Globus pallidus (tissue), 1 donor: ENCODE measurements at places on chromosomes 3 and 15.

- DNase-seq: no peak
These were observed 7.0 kb downstream of the GABRA5 start for GRCh38 chr15:26873846-26874245.

DNA sequence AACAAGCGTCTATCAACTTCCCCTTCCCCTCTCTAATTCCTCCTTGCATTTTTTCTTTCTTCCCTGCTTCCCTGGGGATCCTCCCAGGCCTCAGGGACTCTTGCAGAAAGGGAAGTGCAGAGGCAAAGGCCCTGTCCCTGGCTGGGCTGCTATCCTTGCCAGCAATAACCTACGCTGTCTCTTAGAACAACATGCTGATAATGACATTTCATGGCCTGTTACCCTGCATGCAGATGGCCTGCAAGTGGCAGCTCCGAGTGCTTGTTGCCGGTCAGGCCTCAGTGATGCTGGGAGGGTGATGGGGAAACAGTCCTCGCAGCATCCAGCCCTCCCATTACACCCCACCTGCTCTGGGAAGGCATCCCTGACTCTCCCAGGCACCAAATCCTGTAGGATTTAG, 167.6 kb downstream of the RAB11A start:
- no peak for DNase-seq

DNA sequence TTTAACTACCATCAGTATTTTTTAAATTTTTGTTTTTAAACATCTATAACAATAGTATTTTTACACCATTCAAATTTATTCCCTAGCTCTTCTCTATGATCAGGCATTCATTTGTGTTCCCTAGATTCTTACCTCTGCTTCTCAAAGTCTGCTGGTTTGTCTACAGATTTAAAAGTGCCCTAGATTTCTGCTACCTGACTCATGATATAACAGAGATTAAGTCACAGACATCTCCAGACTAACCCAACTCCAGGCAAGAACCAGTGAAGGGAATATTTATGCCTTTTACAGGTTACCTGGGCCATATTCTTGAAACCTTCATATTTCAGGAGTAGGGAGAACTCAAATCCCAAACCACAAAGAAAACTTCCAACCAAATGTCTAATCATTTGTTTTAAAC, 38.8 kb downstream of the ADAM10 start:
- no peak for DNase-seq

GRCh38 chr15:37880009-37880834, 54.2 kb upstream of the TMCO5A start:
- DNase-seq: peak; percentile 21

DNA sequence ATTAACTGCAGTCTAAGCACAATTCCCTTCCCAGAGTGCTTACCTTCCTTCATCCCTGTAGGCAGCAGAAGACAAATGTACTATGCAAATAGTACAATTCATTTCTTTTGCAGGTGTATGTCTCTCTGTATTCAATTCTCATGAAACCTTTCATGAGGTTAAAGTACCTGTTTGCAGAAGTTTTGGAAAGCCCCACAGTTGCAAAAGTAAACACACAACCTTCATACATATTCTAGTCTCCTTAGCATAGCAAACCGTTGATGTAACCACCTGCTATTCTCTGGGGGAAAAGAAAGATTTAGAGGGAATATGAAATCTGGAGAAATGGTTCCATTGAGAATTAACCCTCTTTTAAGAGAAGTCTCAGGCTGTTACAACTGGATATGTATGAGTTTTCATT, 200.3 kb upstream of the SUCLG2 start:
- no peak for DNase-seq

DNA sequence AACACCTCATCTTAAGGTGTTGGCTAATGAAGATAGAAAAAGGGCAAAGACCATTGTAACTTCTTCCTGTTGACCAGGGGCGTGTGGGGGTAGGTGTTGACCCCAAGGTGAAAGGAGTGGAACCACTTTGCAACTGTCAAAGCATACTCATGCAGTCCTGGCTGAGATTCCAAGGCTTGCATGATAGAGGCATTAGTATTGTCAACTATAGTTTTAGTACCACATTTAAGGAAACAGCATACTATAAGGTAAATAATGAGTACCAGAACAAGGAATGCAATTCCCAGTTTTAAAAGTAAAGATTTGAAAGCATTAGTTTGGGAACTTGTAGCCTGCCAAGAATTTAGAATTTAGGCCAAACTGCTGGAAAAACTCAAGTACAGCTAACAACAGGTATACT, 27.8 kb upstream of the ADGRG7 start:
- no peak for DNase-seq

- no peak for DNase-seq
These were observed 230.0 kb upstream of the LYSMD4 start for GRCh38 chr15:99963096-99963825.

- DNase-seq: peak; percentile 61
These were observed 92.4 kb downstream of the OXNAD1 start for GRCh38 chr3:16357186-16358121.

DNA sequence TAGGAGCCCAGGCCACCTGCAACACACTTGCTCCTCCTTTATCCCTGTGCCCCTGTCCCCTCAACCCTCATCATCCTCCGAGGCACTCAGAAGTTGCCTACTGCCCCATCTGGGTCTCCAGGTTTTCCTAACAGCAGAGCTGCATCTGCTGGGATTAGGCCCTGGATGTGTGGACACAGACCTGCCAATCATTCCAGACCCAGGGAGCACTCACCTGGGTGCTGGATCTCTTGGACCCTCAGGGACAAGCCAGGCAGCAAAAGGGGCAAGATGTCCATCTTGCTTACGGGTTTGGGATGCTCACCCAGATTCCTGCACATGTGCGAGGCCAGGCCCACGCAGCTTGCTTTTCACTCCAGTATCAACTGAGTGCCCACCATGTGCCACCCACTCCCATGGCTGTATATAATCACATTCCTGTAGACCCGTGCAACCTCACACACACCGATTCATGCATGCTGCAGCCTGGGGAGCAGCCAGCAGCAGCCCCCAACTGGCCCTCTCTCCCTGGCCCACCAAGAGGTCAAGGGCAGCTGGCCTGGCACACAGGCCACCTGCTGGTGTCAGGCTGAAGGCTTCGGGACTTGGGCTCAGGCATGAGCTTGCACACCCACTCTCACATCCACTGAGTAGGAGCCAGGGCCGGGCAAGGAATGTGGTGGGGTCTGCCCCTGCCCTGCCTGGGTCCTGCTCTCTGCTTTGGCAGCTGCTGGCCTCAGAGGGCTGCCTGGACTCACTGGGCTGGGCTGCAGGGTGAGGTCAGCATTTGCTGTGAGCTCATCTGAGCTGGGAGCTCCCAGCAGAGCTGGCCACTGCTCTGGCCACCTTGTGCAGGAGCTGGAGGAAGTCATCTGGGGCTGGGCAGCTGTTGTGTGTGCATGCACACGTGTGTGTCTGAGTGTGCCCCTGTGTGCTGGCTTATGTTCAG, 14.9 kb downstream of the PRKCD start:
- no peak for DNase-seq

- DNase-seq: no peak
These were observed 276.7 kb downstream of the ROBO1 start for GRCh38 chr3:79491029-79491641.

DNA sequence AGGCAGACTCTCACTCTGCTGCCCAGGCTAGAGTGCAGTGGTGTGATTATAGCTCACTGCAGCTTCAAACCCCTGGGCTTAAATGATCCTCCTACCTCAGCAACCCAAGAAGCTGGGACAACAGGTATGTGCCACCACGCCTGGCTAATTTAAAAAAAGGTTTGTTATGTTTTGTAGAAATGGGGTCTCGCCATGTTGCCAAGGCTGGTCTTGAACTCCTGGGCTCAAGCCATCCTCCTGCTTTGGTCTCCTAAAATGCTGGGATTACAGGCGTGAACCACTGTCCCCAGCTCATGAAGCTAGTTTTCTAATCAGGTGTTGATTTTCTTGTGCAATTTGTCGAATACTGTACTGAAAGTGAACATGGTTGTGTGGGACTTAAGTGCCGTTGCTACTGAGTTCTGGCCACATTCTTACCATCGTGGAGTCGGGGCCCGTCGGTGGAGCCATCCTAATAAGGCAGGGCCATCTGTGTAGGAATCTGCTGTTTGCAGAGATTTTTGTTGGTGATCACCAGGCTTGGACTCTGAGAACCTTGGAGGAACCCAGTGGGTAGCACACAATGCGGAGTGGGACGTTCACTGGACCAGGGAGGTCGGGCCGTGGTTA, 193.2 kb downstream of the GOLGA6L6 start:
- no peak for DNase-seq

GRCh38 chr3:172354931-172355499, 93.2 kb downstream of the GHSR start:
- DNase-seq: no peak

- no peak for DNase-seq
These were observed 24.3 kb downstream of the TBC1D21 start for GRCh38 chr15:73897441-73898261.

GRCh38 chr15:35495080-35495479, 50.9 kb downstream of the DPH6 start:
- no peak for DNase-seq

DNA sequence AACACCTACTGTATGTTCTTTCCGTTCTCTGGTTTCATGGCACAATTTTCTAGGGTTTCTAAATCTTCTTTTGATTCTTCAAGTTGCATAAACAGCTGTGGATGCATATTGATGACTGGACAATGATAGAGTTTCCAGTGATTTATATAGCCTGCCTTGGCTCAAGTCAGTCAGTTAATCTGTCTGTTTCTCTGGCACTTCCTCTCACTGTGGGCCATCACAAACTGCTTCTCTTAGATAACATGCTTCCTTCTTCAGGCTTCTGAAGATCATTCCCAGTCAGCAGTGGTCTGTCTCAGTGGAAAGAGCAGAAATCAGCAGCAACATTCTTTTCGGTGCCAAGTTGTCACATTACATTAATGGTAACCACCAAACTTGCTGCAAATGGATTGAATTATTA, 207.2 kb downstream of the RYR3 start:
- DNase-seq: no peak

- DNase-seq: no peak
These were observed 169.5 kb upstream of the SMAD3 start for GRCh38 chr15:66895794-66896453.

- no peak for DNase-seq
These were observed 441.7 kb upstream of the NECTIN3 start for GRCh38 chr3:110629917-110630316.

DNA sequence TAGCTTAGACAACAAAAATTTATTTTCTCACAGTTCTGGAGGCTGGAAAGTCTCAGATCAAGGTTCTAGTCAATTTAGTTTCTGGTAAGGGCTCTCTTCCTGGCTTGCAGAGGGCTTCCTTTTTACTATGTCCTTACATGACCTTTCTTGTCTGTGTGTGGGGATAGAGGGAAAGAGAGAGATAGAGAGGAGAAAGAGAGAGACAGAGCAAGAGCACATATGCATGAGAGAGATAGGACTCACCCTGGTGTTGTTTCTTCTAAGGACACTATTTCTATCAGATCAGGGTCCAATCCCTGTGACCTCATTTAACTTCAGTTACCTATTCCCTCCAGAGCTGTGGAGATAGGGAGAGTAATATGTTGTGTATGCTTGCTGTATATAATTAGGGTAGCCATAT, 44.9 kb upstream of the TEX9 start:
- DNase-seq: no peak

DNA sequence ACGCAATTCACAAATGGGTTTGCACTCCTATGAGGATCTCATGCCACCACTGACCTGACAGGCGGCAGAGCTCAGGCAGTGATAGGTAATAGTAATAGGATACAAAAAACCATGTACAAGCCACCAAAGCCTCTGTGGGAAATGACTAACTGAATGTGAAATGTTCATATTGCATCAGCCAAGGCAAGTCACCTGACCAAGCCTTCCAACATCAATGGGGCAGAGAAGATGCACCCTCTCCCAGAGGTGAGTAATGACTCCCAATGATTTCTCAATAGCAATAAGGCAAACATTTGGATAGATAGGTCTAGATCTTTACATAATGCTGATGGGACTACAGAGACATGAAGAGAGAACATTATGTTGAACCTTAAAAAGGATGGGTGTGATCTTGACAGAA, 14.9 kb downstream of the CNTN3 start:
- no peak for DNase-seq

DNA sequence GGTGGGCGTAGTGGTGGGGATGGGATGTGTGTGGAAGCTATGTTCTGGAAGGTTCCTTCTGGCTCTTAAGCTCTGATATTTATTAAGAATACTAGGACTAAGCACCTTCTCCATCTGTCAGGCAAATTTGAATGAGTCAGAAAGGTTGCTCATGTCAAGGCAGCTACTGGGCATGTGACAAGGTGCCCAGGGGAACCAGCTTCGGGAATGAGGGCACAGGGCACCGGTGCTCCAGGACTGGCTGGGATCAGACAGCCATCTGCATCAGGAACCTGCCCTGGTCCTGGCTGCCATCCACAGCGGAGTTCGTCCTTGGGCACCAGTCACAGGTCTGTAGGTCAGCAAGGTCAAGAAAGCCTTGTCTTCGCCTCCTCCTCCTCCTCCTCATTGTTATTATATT, 32.5 kb downstream of the CA12 start:
- no peak for DNase-seq

DNA sequence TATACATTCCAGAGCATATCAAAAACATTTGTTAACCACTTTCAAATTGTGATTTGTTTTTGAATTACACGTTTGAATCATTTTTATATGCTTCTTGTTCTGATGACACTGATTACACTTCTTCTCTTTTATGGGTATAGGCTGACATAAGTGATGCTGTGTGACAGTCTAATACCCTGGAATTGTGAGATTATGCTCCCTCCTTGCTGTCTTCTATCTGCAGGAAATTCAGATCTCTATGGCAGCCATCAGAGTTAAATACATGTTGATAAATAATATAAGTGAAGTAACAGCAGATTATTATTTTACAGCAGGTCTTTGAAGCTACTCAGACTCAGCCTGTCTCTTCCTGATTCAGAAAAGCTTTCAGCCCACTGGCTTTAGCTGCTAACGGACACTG, 248.9 kb downstream of the ZMAT3 start:
- no peak for DNase-seq

GRCh38 chr3:189841473-189842205, 210.4 kb downstream of the TP63 start:
- no peak for DNase-seq

- DNase-seq: no peak
These were observed 48.3 kb downstream of the MB21D2 start for GRCh38 chr3:192869131-192870031.

DNA sequence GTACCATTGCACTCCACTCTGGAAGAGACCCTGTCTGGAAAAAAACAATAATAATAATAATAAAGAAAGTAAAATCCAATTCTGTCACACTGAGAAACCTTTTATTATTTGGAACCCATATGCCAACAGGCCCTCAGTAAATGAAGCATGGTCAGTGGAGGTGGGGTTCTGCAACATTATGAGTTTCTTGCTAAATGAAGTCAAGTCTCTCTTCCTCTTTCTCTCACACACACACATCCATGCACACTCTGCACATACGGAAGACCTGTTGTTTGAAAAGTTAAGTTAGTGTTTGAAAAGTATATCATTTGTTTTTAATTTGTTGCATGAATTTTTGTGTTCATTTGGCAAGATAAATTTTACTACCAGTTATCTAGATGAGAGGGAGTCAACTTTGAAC, 27.8 kb downstream of the GAP43 start:
- no peak for DNase-seq
